ENCODE measurements at places on chromosomes 5 and 9. TPM values are rescaled to one million over a fixed set of nuclear protein-coding genes. Genes with fewer than 3 reads are reported as not detected.

GRCh38 chr9:71363286-71363961 is 242.0 kb upstream of the TRPM3 start:
- DNase-seq: no peak

DNA sequence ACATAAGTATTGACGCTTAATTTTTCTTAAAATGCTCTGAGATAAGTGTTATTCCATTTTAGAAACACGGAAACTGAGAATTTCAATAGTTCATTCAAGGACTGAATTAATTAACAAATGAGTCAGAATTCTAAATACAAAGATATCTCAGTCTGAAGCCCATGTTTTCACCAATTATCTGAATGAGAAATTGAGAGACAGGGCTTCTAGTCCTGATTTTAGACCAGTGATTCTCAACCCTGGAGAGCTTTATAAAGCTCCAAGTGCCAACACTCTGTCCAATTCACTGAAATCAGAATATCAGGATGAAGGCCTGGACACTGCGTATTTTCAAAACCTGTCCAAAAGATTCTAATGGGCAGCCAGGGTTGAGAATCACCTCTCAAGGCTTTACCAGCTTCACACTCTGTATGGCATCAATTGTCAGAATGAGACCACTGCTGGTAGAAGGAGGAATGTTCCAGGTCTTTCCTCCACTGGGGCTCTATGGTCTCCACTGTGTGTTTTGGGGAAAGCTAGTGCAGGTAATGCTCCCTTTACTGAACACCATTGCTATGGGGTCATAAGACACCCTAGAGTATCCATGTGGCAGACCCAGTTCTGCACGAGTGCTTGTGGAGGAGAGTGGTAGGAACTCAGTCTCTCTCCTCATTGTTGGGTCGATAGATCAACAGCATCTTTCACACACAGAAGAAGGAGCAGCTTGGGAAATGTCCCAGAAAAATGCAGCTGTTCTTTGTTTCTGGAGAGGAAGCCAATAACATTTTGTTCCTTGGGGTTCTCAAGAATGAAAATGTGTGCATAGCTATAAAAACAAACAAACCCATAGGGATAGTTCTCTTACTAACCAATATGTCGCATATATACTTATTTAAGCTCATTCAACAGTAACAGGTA is 99.7 kb upstream of the OSMR start:
- no peak for DNase-seq

- DNase-seq: no peak
Observed at GRCh38 chr5:172048539-172049101, 42.2 kb upstream of the FBXW11 start.

MELK gene
- 63.9 TPM for total RNA-seq

DOCK2 gene
- 189 TPM for total RNA-seq

CENPP gene
- total RNA-seq: 32.3 TPM

DNA sequence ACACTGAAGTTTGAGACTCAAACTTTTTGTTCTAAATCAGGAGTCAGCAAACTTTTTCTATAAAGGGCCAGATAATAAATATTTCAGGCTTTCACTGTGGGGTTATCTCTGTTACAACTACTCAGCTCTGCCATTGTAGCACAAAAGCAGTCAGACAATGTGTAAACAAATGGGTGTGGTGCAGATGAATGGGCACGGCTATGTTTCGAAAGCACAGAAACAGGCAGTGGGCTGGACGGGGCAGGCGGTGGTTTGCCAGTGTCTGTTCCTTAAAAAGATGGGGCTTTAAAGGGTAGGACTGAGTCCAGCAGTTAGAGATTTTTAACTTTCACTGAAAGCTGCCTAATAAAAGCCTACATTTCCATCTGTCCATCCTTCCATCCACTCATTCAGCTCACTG is 48.9 kb downstream of the PFDN1 start:
- no peak for DNase-seq

HRH2 gene
- 16.9 TPM for total RNA-seq

- peak; percentile 79 for DNase-seq
Observed at GRCh38 chr5:154487541-154487940, 9.5 kb upstream of the HAND1 start.

DNA sequence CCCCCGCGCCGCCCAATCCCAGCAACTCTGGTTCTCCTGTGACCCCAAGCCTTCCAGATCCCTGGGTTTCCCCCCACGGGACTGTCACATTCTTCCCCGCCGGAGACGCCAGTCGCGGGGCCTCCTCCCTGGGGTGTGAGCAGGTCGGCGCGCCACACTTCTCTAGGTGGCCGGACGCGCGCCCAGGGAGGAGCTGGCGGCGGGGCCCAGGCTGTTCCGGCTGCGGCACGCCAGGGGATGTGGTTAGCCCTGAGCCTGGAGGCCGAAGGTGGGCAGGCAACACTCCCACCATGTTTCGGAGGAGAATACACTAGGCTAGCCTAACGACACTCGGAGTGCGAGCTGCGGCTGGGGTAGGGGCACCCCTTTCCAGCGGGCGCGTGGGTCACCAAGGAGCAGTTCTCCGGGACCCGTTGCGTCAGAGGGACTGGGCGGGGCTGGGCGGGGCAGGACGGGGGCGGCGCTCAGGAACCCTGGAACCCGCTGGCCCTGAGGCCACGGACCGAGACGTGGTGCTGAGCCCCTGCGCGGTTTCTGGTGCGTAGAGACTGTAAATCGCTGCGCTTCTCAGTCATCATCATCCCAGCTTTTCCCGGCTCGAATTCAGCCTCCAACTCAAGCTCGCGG is at the start of gene SLC27A6:
TSS of gene SLC27A6 (plus strand) at position 478 of the 627 bp plus-strand sequence. CDS start 650 bp downstream, outside the sequence.
- DNase-seq: peak; percentile 5

CCL19 gene
- 0.66 TPM for total RNA-seq

NNT gene
- total RNA-seq: 55.4 TPM

AGXT2 gene
- not detected for total RNA-seq

- DNase-seq: no peak
Observed at GRCh38 chr5:169015991-169016390, 284.9 kb downstream of the SLIT3 start.

- peak; percentile 6 for DNase-seq
Observed at GRCh38 chr5:107388141-107388861, 282.4 kb downstream of the EFNA5 start.

Data from activated CD4-positive, alpha-beta T cell treated with anti-CD3 and anti-CD28 coated beads for 36 hours (primary cell).